NCI-H146 (cell line): ENCODE measurements at places on chromosomes 4 and X.

GRCh38 chr4:153063490-153063889 is 127.4 kb downstream of the FHDC1 start:
- no peak for DNase-seq

DNA sequence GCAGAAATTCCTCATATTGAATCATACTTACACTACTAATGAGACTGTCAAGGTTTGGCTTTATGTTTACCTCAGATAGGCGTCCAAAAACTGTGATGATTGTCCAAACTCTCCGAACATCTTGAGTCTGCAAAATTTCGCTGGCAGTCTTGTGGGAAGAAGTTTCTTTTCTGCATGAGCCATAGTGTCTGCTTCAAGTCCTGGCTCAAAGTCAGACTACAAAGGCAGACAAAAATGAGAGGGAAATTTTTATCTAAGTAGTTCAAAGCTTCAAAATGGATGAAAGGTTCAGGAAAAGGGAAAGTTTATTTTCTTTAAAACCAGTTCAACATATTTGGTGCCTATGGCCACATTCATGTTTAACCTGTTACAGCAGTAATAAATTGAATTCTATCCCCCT is 40.7 kb downstream of the PALLD start:
- no peak for DNase-seq

DNA sequence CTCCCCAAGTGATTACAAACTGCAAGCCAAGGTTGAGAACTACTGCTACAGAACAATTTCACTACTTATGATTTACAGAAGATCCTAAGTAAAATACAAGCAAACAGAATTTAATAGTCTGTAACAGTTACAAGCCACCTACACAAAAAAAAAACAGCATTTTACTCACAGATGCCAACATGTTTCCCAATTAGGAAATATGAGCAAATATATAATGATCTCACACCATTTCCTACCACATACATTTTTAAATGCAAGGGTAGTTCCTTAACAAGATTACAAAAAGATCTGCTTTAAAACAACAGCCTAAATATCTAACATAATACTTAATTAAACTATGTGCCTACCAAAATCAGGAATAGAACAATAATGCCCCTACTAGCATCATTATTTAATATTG is 63.4 kb downstream of the EFHC2 start:
- DNase-seq = no peak

- no peak for DNase-seq
These were observed 259.0 kb upstream of the PCDH7 start for GRCh38 chr4:30461218-30461617.

DNA sequence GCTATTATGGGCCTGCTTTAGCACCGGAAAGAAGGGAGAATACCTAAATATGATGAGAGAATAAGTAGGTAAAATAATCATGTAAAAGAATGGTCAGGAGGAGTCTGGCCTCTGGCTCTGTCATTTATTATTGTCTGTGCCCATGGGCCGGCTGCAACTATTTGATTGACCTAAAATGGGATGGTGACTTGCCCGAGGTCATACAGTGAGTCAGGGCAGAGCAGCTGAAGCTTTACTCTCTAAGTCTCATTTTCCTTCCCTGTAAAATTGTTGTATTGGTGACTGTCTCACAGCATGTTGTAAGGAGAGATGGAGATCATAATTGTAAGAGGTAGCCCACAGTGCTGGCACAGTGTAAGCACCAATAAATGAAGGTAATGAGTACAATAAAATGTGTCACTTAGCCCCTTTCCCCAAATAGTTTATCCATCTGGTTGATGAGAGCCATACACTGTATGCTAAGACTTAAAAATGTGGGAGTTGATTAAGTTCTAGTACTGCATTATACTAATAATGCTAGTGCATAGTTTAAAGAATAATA is 39.6 kb downstream of the RUFY3 start:
- DNase-seq = no peak

GRCh38 chr4:127616898-127617297 is 15.9 kb upstream of the INTU start:
- DNase-seq = no peak

DNA sequence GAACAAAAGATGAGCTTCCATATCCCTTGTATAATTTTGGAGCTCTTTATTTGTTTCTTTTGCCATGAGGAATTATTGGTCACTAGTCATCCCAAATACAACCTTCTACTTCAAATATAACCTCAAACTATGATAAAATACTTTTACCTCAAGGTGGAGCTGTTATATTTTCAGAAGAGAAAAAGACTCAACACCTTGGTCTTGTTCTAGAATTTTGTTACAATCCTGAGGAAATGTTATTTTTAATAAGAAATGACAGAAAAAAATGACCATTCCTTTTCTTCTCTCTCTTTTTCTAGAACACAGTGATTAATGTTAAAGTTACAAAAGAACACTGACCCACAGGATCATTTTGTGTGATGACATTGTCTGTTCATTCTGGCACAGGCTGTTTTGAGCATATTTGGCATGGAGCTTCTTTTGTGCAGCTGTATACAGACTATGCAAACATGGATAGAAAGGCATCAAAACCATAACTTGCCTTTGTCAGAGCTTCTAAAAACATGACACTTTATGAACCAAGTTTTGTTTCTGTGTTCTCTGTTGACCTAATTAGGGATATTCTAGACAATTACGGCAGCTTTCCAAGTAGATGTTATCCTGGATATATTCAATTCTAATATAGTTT is 159.6 kb upstream of the CTSO start:
- DNase-seq = peak; percentile 42

DNA sequence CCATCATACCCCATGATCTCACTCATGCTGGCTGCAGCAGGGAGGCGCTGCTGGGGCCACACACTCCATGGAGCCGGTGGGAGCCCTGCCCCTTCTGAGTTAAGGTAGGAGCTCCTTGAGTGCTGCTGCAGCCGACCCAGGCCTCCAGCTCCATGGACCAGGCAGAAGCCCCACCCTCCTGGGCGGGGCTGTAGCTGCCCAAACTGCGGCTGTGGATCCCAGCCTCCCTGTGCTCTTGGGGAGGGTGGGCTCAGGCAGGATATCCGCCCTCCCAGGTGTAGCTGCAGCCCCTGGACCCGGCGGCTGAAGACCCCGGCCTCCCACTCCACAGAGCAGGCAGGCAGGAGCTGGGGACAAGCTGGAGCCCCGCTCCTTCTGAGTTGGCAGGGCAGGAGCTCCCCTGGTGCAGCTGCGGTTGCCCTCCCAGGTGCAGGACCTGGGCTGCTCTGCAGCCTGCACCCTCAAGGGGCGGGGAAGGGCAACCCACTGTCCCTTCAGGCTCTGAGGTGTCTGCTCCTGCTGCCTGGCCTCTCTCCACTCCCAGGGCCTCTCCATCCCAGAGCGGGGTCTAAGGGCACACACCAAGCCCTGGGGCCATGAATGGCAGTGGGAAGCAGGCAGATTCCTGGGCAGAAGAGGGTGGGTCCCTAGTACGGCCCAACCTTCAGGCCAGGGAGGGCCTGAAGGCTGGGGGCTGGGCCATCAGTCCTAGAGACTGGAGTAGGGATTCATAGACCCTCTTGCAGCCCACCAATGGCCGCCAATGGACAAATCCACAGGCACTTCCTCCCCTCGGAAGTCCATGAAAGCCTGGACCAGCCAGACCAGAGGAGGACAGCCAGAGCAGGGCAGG is 466.1 kb downstream of the DTHD1 start:
- no peak for DNase-seq

DNA sequence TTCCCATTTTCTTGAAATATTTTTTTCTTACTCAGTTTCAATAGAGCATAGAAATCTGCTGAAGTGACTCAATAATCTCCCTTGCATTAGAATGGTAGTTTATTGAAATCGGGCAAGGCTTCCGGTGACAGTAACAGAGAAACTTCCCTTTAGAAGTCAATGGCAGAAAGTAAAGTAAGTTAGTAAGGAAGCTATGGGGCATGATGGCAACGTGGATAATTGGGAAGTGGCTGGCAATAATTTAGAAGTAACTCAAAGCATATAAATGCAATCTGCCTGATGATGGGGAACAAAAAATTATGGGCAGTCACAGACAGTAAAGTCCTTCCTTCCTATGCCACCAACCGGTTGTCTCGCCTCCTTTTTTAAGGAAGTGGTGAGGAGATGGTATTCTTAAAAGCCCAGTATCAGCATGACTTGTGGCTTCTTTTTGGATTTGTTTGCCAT is 7.6 kb downstream of the CYBB start:
- DNase-seq = no peak

DNA sequence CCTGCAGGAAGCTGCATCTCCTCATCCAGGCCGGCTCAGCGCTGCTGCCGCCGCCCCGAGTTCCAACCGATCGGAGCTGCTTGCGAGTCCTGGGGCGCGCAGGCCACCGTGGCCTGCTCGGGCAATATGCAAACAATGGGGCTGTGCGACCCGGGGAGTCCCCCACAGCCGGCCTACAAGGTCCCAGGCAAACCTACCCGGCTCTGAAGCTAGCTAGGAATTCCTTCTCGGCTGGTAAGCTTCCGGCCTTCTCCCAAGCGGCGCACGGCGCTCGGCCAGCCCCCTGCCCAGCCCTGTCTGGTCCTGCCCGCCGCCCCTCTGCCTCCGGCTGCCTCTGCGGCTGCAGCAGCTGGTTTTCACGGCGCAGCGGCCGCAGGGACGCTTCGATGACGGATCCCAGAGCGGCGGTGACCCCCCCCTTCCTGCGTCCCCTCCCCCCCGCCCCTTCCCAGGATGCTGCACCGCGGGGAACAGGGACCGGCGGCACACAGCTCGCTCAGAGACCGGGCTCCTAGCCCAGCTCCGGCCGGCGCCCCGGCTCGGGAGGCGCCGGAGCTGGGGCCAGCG is 59.4 kb downstream of the TSC22D3 start:
- peak; percentile 34 for DNase-seq

DNA sequence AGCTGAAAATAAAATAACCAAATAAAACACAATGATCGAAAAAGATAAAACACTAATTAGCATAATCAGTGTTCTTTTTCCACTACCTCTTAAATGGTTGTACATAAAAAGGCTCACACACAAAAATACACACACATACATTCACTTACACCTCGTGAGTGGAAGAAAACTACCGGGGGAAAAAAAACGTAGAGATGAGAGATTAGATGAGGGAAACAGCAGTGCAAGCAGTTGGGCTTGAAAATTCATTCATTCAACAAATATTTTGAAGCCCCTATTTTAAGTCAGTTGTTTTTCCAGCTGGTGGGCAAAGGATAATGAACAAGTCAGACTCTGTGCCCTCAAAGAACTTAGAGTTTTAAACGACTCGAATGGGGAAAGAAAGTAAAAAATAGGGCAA is 1.0 kb downstream of the TBCK start:
- DNase-seq = peak; percentile 1

DNA sequence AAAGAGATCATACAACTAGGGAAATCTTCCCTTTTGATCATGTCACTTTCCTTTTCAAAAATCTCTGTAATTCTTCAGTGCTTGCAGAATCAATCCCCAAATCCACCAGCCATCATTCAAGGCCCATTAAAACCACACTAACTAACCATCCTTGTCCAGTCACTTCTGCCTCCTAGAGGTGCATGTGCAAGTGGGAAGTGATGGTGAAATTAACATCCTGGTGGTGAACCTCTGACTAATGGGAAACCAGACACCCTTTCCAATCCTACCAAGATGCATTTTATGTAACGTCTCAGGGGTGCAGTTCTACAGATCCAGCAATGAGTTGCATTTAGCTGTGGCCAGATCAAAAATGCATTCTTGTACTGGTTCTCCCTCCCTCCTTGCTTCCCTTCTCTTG is 341.8 kb downstream of the RAPGEF2 start:
- no peak for DNase-seq

- DNase-seq = no peak
These were observed 34.6 kb upstream of the MTM1 start for GRCh38 chrX:150533863-150534262.

- DNase-seq = no peak
These were observed 15.5 kb downstream of the ZNF185 start for GRCh38 chrX:152913346-152913745.

DNA sequence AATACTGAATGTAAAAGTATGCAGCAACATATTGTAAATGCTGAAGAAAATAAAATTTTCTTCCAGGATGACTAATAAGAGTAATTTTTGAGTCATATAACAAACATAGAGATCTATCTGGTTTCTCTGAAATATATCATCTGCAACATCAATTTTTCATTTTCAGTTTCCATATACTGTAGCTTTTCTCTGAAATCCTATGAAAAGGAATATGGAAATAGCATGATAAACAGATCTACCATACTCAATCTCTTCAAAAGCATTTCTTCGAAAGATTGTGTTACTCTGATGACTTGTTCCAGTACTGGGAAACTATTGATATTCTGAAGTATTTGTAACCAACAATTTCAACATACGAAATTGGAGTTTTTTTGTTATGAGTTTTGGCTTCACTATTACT is 1156.7 kb downstream of the FAM133A start:
- DNase-seq = no peak

DNA sequence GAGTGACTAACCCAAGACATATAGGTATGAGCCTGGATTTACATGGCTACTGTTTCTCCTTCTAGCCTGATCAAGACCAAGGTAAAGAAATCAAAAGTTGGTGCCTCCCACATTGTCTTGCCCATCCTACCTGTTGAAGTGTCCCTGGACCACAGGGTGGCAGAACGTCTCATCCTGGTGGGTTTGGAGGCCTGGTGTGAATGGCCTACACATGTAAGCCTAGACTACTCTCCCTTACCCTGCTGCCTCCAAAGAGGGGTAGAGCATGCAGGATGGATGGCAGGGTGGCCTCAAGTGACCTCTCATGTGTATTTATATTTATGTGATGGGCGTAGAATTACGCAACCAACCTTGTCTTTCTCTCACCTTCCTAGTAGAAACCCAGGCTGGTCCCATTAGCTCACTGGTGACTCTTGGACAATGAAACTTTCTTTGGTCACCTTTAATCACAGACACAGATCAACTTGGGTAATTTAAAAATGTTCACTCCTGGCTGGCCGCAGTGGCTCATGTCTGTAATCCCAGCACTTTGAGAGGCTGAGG is 73.3 kb upstream of the SOD3 start:
- DNase-seq = no peak

- DNase-seq = peak; percentile 51
These were observed 170.4 kb upstream of the MAB21L2 start for GRCh38 chr4:150411520-150411919.

DNA sequence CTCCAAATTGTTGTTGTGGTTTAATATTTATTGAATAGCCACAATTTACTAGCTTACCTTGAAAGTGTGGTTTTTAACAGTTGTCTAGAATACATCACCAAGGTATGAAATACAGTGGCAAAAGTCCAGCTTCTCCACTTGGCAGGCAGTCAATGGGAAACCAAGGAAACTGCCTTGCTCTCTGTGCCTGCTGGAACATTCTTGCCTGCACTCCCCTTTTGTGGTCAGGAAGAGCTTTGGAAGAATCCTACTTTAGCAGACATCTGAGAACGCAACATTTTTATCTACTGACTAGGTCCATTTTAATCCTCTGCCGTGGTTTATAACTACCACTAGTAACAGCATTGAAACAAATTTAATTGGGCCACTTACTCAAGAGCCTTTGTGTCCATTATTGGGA is 64.5 kb downstream of the TENM3 start:
- no peak for DNase-seq

DNA sequence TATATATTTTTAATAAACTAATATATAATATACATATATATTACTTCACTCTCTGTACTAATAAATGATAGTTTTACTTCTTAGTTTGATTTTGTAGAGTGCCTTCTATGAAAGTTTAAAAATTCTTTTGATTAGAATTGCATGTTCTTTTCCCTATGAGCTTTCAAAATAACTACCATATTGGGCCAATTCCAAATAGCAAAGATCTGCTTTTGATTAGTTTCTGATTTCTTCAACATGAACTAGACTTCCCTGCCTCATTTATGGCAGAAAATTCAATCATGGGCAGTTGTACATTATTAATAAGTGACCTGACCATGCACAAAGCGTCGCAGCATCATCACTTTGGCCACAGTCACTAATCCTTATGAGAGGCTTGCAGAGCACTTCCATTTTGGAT is 48.9 kb upstream of the TEX13A start:
- DNase-seq = no peak
